ENCODE measurements at places on chromosomes 5 and 9.

GRCh38 chr5:123450640-123451039 is 27.4 kb upstream of the CEP120 start:
- DNase-seq, result no peak

DNA sequence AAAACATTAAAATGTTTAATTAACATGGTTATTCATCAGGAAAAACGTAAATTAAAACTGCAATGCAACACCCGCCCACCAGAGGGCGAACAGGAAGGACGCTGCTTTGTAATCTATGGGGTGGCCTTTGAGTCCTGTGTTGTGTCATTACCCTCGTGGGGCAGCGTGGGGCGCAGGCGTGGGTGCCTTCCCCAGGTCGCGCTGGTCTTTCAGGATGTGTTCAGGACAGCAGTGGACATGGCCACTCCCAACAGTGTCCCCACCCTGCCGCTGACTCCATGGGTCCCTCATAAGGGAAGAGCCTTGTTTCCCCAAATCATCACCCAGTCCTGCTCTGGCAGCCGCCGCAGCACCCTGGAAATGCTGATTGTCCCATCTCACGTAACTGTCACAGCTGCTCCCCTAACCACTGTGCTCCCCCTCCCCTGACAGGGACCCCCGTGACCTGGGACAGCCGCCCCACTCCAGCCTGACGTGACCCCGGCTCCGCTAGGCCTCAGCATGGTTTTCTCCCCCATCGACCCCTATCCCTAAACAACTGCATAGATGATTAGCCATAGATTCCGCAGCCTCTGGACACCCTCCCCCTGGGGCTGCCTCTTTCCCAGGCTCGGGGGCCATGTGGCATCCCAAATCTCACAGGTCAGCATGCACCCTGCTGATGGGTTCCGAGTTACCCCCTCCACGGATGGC is 36.4 kb downstream of the GLT6D1 start:
- no peak for DNase-seq

- no peak for DNase-seq
These were observed 50.5 kb downstream of the HACD4 start for GRCh38 chr9:20980832-20981455.

GRCh38 chr9:113482991-113483675 is 19.6 kb downstream of the RGS3 start:
- DNase-seq, result no peak

- DNase-seq, result no peak
These were observed 78.3 kb downstream of the SMIM23 start for GRCh38 chr5:171863935-171864334.

- DNase-seq, result no peak
These were observed 37.9 kb downstream of the ARHGEF28 start for GRCh38 chr5:73663860-73664240.

GRCh38 chr5:124963236-124963919 is 216.9 kb upstream of the ZNF608 start:
- no peak for DNase-seq

DNA sequence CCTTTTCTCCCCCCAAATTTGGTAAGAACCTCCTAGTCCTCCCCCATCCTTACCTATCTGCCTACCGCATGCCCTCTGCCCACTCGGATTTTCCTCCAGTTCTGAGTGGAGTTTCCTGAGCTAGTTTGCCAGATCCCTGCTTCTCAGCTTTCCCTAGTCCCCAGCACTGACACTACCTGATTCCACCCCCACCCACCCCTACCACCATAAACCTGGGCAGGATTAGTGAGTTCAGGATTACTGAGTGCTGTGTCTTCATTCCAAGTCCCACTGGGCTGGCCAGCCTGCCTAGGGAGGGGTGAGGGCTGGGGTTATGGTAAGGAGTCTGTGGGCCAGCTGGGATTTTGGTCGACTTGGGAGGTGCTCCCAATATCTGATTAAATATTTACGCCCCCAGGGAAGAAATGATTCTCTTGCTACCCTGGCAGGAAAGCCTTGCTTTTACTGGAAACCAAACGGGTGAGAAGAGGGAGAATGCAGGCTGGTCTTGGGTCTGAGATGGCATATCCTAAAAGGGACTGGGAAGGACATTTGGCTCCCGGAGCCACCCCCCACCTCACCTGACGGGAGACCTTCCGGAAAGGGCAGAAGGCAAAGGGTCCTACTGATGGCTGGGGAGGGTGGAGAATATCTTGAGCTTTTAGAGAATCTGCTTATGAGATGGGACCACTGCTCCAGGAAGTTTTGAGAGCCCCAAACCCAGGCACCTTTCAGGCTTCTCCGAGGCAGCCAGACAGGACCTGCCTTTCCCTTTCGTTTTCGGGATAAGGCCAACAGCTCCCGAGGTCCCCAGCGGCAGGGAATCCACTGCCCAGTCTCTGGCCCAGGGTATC is 3.7 kb downstream of the PITX1 start:
- no peak for DNase-seq

- DNase-seq, result no peak
These were observed 45.2 kb downstream of the CYSTM1 start for GRCh38 chr5:140220032-140220697.

DNA sequence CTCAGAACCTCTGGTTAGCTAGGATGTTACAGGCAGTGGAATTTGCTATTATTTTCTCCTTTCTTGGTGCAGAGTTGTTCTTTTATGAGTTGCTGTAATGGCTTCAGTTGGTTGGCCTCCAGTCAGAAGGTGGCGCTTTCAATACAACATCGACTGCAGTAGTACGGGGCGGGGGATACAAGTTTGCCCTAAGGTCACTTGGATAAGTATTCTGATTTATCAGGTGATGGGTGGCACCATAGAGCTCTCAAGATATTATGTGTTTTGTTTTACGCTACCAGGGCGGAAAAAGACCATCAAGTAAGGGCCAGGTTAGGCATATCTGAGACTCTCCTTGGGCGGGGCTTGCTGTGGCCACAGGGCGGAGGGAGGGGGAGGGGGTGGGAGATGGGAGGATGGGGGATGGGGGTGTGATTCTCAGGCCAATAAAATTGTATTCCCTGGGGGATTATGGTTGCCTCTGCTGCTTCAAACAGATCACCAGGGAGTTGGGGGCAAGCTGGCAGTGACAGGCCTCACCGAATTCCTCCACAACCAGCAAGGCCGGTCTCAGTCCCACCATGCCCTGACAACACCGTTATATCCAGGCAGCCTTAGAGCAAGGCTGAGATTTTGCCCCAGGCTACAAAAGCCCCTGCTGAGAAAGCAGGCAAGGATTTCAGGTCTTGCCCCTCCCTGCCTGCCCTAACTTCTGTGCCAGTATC is 15.9 kb upstream of the RNF38 start:
- DNase-seq, result no peak

DNA sequence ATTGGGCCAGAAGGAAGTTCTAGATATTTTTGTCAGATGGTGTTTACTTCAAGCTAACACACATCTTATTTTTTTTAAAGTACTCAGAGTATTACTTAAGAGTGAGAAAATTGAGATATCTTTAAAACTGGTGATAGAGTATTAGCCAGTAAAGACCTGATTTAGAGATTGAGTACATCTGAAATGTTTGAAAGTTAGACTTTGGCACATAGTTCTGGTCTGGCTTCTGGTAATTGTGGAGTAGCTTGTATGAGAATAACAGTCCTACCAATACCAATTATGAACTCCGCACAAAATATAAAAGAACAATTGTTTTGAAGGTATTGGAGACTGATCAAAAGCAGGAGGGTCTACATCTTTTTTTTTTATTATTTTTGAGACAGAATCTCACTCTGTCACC is 44.5 kb upstream of the GLIPR2 start:
- no peak for DNase-seq

GRCh38 chr9:134484479-134484878 is 157.1 kb upstream of the COL5A1 start:
- no peak for DNase-seq

GRCh38 chr9:14730461-14730898 is 7.9 kb upstream of the CER1 start:
- DNase-seq, result no peak

DNA sequence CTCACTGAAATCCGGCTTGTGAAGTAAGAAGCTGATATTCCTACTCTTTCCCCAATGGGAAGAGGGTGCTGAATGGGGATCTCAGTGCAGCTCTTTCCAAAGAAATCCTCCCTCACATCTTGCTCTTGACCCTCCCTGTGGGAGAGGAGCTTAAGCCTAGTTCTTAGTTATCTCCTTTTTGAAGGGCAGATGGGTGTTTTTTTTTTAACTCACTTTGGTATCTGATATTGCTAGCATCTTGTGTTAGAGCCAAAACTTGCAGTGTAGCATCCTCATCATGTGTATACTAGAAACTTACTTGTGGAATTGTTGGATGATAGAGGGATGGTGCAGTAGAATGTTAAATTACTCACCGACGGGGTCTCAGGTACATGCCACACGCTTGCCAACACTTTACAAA is 90.2 kb downstream of the F2RL2 start:
- no peak for DNase-seq

GRCh38 chr9:90095682-90096081 is 490.9 kb downstream of the GADD45G start:
- no peak for DNase-seq

DNA sequence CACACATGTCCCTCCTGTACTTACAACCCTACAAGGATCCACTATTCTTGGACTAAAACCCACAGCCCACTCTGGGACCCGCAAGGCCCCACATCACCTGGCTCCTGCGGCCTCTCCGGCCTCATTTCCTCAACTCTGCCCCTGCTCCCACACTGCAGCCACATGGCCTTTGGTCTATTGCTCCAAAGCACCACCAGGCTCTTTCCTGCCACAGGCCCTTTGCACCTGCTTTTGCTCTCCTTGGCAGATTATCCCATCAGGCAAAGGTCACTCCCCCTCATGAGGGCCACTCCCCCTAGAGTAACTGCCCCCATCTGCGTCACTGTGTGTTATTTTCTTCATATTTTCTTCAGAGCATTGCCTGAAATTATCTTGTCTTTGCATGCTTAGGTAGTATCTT is 26.1 kb upstream of the CPLX2 start:
- DNase-seq, result no peak

DNA sequence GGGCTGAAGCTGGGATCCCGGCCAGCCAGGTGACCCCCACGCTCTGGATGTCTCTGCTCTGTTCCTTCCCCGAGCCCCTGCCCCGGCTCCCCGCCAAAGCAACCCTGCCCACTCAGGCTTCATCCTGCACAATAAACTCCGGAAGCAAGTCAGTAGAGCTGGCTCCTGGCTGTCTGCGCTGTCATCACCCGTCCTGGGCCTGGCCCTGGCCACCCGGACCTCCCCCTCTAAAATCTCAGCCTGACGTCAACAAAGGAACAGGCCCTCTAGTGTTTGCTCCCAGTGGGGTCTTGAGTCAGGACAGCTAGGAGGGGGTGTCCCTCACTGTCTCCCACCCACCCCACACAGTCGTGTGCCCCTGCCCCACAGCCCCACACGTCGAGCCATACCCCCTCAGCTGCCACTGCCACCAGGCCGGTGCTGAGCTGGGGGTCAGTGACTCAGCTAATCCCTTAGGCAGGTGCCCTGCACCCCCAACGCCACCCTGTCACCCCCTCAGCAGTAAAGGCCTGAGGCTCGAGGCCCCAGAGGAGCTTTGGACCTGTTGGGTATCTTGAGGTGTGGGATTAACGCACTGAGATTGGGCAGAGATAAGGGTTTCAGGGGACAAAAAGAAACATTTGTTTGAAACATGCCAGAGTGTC is 1.1 kb upstream of the LCNL1 start:
- DNase-seq, result no peak

DNA sequence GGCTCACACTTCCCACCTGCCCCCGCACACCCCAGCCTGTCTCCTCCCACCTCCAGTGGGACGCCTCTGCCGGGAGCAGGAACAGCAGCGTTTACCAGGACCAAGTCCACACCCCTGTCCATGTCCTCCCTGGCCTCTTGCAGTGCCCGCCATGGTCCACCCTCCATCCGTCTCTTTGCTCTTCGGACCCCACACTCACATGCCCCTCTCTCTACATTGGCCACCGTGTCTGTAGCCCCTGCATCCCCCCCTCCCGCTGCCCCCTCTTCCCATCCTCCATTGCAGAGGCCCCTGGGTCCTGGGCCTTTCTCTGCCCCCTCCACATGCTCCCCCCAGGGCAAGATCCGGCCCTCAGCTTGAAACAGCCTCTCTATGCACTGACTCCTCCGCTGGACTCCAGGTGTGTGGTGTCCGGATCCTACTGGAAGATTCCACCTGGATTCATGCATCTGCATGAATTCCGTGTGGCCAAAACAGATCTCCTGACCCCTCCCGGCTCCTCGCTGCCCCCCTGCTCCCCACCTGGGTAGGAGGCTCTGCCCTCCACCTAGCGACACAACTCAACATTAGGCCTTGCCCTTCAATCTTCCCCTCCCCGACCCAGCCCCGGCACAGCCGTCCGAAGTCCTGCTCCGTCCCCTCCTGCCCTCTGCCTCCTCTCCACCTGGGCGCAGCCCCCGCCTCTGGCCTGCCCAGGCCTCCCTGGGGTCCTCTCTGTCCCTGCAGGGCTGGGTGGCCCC is 168.5 kb downstream of the OLFM1 start:
- DNase-seq, result no peak

GRCh38 chr9:126631254-126631653 is 17.5 kb downstream of the LMX1B start:
- no peak for DNase-seq

DNA sequence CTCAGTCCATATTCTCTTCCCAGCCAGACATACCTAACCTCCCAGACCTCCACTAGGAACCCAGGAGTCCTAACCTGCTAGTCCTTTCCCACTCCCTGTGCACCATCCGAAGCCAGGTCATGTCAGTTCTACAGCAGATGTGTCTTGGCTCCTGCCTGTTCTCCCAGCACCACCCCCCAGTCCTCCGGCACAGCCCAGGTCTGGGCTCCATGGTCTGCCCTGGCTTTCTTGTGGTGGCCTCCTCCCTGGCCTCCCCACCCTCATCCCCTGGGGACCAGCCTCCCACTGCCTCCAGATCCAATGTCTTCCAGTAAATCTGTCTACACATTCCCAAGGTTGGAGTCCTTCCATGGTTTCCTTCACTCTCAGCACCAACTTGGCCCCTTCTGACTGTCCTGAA is 20.0 kb downstream of the KCNIP1 start:
- no peak for DNase-seq

DNA sequence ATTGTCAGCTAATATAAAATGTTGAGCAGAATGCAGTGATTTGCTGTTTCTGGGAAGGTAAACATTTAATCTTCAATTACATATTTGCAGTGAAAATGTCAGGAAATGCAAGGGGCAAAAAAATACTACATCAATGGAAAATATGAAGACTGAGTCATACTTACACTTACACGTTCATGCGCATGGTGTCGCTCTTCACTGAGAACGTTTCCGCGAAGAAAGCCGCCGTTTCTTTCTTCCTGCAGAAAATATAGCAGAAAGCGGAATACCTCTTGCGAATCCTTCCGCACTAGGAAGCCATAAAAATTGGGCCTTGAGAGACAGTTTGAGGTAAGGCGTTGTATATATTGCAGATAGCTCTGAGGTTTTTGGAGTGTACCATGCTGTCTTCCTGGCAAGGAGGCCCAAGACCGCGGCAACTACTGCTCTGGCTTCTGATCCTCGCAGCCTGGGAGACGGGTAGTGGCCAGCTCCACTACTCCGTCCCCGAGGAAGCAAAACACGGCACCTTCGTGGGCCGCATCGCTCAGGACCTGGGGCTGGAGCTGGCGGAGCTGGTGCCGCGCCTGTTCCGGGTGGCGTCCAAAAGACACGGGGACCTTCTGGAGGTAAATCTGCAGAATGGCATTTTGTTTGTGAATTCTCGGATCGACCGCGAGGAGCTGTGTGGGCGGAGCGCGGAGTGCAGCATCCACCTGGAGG is at the start of gene PCDHA13:
Gene PCDHA13 (plus strand): TSS at position 236 of the 702 bp plus-strand sequence. CDS start 145 bp downstream, at position 381.
- no peak for DNase-seq
